ENCODE measurements at places on chromosomes 2 and 18.

GRCh38 chr2:161228511-161229240, 68.4 kb downstream of the TANK start:
- H3K4me3 ChIP-seq: no peak overlapping the region
- H3K27ac ChIP-seq: peak overlapping the region; percentile 21
- H3K27me3 ChIP-seq: no peaks in the 10 kb centered on the region
- no peak for DNase-seq
- peaks cover 46% of the 10 kb centered on the region for H3K36me3 ChIP-seq

GRCh38 chr2:8729939-8730338, 48.1 kb downstream of the ID2 start:
- H3K27ac ChIP-seq: no peak overlapping the region
- H3K36me3 ChIP-seq: peaks cover 29% of the 10 kb centered on the region
- no peak for DNase-seq
- no peaks in the 10 kb centered on the region for H3K4me1 ChIP-seq
- H3K4me3 ChIP-seq: no peak overlapping the region
- H3K27me3 ChIP-seq: no peaks in the 10 kb centered on the region

DNA sequence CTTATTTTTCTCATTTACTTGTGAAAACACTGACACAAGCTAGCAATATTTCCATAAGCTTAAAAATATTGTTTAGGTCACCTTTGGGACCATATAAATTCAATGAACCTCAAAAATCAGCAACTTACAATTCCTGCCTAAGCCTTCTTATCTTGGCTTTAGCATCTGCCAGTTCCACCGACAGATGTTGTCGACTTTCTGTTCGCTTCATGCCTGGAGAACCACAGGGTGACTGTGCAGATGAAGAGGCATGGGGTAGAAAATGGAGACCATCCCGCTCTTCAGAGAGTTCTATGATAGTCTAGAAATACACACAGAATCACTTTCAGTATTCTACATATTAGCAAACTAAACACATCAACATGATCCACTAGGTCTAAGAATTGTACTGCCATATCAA, 64.2 kb downstream of the CCDC88A start:
- no peak overlapping the region for H3K4me3 ChIP-seq
- no peak overlapping the region for H3K27ac ChIP-seq
- no peaks in the 10 kb centered on the region for H3K36me3 ChIP-seq
- no peak for DNase-seq
- no peaks in the 10 kb centered on the region for H3K4me1 ChIP-seq

GRCh38 chr2:54904836-54905235, 145.4 kb downstream of the RTN4 start:
- no peak overlapping the region for H3K27ac ChIP-seq
- no peak overlapping the region for H3K4me3 ChIP-seq
- H3K36me3 ChIP-seq: no peaks in the 10 kb centered on the region

GRCh38 chr2:60958800-60959199, 58.7 kb upstream of the PEX13 start:
- peaks cover 9% of the 10 kb centered on the region for H3K36me3 ChIP-seq
- no peaks in the 10 kb centered on the region for H3K27me3 ChIP-seq
- peaks cover 9% of the 10 kb centered on the region for H3K4me1 ChIP-seq
- DNase-seq: no peak

GRCh38 chr18:2656237-2656980, 883 bp downstream of the SMCHD1 start:
- peaks cover 2% of the 10 kb centered on the region for H3K27me3 ChIP-seq
- H3K27ac ChIP-seq: peak overlapping the region; percentile 96
- H3K36me3 ChIP-seq: peaks cover 16% of the 10 kb centered on the region
- peak overlapping the region; percentile 88 for H3K4me3 ChIP-seq
- DNase-seq: peak; percentile 31

DNA sequence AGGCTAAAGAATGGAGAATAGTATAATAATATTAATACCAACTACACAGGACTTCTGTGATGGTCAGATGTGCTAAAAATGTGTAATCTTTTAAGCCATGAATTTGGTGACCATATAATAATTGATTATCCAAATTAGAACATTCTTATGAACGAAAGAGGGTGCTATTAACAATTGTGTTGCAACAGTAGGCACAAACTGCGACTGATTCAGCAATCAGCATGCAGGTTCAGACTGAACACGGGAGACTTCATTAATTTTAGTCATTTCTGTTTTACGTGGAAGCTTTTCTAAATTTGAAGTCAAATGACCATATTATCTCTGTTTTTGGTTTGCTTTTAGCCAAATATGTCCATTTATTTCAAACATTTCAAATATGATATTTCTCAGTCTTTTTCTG, 54.6 kb upstream of the CHST9 start:
- no peaks in the 10 kb centered on the region for H3K4me1 ChIP-seq
- no peak for DNase-seq
- H3K36me3 ChIP-seq: no peaks in the 10 kb centered on the region
- no peak overlapping the region for H3K4me3 ChIP-seq

- no peaks in the 10 kb centered on the region for H3K4me1 ChIP-seq
- no peak overlapping the region for H3K27ac ChIP-seq
- H3K27me3 ChIP-seq: peaks cover 9% of the 10 kb centered on the region
- no peak for DNase-seq
- H3K36me3 ChIP-seq: no peaks in the 10 kb centered on the region
These were observed 28.6 kb upstream of the VWA3B start for GRCh38 chr2:98058191-98058975.

DNA sequence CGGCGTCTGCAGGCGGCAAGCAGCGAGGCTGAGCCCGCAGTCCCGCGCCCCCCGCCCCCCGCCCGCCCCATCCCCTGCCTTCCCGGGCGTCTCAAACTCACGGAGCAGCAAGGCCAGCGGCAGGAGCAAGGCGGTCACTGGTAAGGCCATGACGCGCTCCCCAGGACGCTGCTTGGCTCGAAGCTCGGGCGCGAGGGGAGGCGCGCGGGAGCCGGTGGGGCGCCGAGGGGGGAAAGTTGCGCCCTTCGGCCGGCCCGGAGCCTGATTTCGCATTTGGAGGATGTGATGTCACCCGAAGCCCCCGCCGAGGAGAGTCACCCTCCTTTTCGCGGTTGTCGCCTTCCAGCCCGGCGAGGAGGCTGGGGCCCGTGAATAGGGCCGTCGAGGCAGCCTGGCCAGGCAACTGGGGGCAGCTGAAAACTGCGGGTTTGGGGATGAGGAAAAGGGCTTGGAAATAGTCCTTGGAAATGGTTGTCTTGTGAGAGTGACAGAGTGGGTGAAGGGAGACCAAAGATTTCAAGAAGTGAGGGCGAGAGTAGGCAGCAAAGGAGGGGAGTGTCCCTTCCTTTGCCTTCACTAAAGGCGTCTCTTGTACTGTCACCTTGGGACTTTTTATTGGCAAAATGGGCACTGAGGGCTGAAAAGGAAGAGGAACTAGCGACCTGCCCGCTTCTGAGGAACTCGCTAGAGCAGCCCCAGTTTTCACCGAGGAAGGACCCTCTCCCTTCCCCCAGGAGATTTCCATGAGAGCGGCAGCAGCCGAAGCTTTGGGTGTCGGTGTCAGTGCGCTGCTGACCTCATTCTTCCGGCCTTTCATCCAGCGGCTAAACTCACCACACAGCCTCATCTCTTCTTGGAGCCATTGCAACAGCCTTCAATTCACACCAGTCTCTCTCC, at the start of gene CD8A:
Gene CD8A (minus strand): TSS at position 238 of the 897 bp plus-strand sequence. CDS start 88 bp downstream, at position 150.
- H3K4me3 ChIP-seq: peak within 1 kb of the TSS; percentile 64
- peaks cover 56% of the 10 kb centered on the region for H3K27me3 ChIP-seq
- peaks cover 15% of the 10 kb centered on the region for H3K36me3 ChIP-seq
- DNase-seq: no peak
- peaks cover 40% of the 10 kb centered on the region for H3K4me1 ChIP-seq

GRCh38 chr2:168136392-168136977, 110.9 kb downstream of the STK39 start:
- H3K27me3 ChIP-seq: no peaks in the 10 kb centered on the region
- H3K4me3 ChIP-seq: no peak overlapping the region
- peaks cover 20% of the 10 kb centered on the region for H3K4me1 ChIP-seq
- no peak for DNase-seq
- no peak overlapping the region for H3K27ac ChIP-seq

DNA sequence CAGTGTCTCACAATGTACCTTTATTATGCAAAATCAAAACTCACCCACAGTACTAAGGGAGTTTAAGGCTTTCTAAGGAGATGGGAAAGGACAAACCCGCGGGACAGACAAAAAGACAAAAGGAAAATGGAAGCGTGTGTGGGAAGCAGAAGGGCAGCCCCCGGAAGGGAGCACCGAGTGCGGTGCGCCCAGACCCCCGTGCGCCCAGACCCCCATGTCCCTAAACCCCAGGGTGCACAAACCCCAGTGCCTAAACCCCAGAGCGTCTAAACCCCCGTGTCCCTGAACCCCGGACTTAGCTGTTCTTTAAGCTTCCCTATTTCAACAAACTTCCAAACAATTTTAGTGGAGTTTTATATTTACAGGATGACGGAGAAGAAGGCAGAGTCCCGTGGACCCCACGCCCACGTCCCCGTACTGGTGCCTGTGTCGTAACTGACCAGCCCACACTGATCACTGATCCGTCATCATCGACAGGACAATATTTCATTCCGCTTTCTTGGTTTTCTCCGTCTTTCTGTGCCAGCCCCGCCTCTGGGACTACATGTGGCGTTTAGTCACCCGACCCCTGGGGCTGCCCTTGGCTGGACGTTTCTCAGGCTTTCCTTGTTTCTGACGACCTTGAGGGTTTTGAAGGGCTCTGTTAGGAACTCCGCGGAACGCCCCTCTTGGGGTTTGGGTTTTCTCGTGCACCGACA, 76.9 kb downstream of the RTP5 start:
- H3K27ac ChIP-seq: no peak overlapping the region
- DNase-seq: no peak
- no peaks in the 10 kb centered on the region for H3K36me3 ChIP-seq
- no peak overlapping the region for H3K4me3 ChIP-seq
- no peaks in the 10 kb centered on the region for H3K4me1 ChIP-seq
- H3K27me3 ChIP-seq: no peaks in the 10 kb centered on the region

DNA sequence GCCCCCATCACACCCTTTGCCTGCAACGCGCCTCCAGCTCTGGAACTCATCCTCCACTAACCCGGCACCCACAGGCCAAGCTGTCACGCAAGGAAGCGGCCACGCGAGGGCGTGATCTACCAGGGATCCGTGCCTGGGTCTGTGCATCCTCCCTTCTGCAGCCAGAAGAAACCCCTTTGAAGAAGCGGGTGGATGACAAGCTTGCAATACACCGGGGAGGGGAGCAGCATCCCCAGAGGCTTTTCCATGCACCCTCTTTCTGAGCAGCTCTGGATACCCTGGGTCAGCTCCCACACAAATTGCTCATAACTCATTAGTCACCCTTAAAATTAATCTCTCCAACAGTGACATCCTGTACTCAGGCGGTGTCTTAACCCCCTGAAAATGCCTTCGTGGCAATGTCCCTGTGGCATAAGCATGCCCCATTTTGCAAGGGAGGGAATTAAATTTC, 47.6 kb downstream of the PDCL3 start:
- peaks cover 6% of the 10 kb centered on the region for H3K27me3 ChIP-seq
- H3K4me1 ChIP-seq: peaks cover 7% of the 10 kb centered on the region
- no peak overlapping the region for H3K27ac ChIP-seq
- H3K36me3 ChIP-seq: no peaks in the 10 kb centered on the region
- DNase-seq: peak; percentile 66

GRCh38 chr2:42510608-42511243, 16.9 kb upstream of the KCNG3 start:
- peaks cover 9% of the 10 kb centered on the region for H3K4me1 ChIP-seq
- H3K4me3 ChIP-seq: no peak overlapping the region
- H3K27me3 ChIP-seq: peaks cover 6% of the 10 kb centered on the region
- no peaks in the 10 kb centered on the region for H3K36me3 ChIP-seq
- H3K27ac ChIP-seq: no peak overlapping the region

DNA sequence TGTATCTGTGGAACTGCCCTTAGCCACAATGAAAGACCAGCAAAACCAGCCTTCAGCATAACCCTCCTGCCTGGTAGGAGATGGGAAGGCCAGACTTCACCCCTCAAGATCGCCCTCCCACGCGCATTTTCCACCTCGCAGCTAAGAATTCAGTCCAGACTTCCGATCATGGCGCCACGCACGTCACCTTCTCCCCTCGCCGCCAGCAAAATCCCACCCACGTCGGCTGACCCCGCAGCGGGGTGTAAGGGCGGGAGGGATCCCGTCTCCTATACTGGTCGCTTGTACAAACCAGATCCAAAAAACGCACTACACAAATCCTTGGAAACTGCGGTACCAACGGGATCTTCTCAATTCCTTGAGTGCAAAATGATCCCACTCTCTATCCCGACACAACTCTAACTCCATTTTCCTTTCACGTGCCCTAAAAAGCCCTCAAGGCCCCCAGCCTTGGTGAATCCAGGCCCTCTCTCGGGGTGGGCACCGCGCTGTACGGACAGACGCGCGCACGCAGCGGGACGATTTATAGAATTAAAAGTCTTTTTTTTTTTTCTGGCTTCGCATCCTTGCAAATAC, 1.0 kb upstream of the BMPR2 start:
- DNase-seq: peak; percentile 1
- H3K27me3 ChIP-seq: no peaks in the 10 kb centered on the region
- peak overlapping the region; percentile 81 for H3K27ac ChIP-seq
- H3K36me3 ChIP-seq: peaks cover 3% of the 10 kb centered on the region

GRCh38 chr18:51350081-51350480, 152.6 kb upstream of the MEX3C start:
- no peak overlapping the region for H3K4me3 ChIP-seq
- no peaks in the 10 kb centered on the region for H3K36me3 ChIP-seq
- H3K27me3 ChIP-seq: peaks cover 8% of the 10 kb centered on the region

DNA sequence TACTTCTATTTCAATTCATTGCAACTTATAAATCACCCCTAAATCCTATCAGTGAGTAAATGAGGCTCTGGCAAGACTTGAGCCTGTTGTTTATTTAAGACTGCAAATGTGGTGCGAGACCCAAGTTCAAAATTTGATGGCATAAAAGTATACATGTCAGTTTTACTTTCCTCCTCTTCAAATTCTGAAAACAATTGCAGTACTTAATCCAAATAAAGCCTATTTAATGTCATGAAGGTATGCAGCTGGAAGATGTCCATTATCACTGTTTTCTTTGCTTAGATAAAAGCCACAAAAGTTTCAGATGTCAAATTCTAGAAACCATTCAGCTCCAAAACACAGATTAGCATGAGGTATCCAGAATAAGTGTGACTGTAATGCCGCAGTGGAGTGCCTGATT, 3.3 kb downstream of the APCDD1 start:
- peaks cover 34% of the 10 kb centered on the region for H3K27me3 ChIP-seq
- H3K4me1 ChIP-seq: no peaks in the 10 kb centered on the region
- DNase-seq: no peak

DNA sequence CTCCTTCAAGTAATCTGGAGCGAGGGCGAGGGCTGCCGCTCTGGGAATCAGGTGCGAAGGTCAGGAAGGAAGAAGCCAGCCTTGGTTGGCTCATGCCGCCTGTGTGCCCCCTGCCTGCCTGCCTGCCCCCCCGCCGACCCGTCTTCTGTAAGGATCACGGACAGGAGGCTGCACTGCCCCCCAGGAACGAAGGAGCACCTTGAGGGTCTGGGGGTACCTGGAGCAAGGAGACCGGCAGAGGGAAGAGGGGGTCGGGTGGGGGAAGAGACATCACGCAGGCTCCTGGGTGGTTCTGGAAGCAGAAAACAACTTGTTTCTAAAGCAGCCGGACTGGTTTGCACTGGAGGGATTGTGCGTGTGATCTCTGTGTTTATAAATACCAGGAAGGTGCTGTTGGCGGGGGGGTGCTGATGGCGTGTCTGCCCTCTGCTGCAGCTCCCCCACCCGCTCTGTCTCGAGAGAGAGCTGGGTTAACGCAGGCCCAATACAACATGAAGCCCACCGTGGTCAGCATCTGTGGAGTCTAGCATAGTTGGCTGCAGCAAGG, 1.7 kb downstream of the FOSL2 start:
- peaks cover 8% of the 10 kb centered on the region for H3K4me1 ChIP-seq
- peaks cover 15% of the 10 kb centered on the region for H3K36me3 ChIP-seq
- H3K27ac ChIP-seq: peak overlapping the region; percentile 85
- H3K4me3 ChIP-seq: no peak overlapping the region
- no peak for DNase-seq

All from activated T-helper 1 cell treated with anti-CD3 and anti-CD28 coated beads, Interleukin-12 subunit alpha, Interleukin-12 subunit beta, Interleukin-2, Interleukin-4 antibody, amounts not matched to agents 30 ng/mL and 10 ng/mL and 1 ng/mL, durations not matched to agents 14 hours and 24 hours and 36 hours (primary cell).